Chondrocyte (in vitro differentiated cells): ENCODE measurements at places on chromosomes 5 and 9. TPM values are rescaled to one million over a fixed set of nuclear protein-coding genes. Genes with fewer than 3 reads are reported as not detected.

GRCh38 chr5:141633871-141634561 lies 2.6 kb downstream of the HDAC3 start:
- no peak for DNase-seq

DNA sequence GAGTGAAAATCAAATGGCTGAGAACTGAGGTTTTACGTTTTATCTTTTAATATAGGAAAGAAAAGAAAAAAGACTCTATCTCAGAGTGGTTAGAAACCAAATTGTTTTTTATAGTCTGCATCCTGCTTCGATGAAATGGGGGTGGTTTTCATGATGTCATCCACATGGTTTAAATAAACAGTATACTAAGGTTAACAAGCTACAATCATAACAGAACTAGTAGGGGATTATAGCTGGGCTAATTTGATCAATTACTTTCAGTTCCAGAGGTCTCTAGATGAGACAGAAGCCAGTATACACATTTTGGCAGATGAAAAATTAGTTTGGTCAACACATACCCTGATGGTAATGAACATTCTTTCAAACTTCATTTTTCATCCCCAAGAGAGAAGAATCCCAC lies 106.3 kb upstream of the SNX2 start:
- no peak for DNase-seq

DNA sequence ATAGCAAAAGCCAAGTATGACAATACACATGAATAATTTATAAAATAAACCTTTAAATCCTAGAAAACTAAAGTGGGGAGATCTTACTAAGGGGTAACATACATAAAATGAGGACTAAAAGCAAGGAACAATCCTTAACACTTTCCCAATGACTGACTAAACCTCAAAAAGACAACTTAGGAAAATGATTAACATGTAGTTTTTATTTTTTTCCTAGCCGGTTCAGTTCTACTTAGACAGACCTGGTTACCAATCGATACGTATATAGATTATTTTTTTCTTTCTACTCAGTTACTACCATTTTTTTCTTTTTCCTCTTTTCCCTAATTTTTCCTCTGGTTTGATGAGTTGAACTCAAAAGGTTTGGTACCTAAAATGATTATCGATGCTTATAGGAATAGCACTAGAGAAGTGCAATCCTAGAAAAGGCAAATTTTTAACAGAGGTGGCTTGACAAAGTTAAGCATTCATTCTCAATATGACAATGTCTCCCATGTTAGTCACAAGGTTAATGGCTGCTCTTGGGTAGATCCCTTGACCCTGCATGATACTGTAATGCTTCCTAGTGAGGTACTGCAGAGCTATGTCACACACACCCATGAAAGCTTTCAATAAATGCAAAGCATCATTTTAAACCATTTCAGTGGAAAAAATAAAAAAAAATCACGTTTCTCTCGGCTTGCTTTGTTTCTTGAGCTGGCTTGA lies 41.5 kb downstream of the FBXO4 start:
- no peak for DNase-seq

DNA sequence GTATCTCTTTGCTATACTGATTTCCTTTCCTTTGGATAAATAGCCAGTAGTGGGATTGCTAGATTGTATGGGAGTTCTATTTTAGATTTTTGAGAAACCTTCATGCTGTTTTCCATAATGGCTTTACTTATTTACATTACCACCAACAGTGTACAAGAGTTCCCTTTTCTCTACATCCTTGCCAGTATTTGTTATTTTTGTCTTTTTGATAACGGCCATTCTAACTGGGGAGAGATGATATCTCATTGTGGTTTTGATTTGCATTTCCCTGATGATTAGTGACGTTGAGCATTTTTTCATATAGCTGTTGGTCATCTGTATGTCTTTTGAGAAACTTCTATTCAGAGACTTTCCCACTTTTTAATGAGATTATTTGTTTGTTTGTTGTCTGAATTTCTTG lies 25.8 kb downstream of the NADK2 start:
- DNase-seq: no peak

DNA sequence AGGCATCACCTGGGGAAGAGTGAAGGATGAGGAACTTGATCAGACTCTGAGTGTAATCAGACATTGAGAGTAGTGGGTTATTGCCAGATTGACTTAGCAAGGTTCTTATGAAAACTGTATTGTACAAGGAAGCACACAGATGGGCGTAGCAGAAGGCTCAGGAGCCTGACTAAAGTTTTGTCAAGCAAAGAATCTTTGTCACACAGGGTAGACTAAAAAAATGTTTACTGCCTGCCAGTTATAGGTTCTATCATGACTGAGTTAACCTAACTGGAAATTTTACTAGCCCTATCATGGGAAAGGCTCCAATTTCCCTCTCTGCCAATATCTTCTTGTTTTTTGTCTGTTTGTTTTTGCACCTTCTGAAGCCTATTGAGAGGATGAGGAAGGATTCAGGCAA lies 19.1 kb downstream of the CAMK4 start:
- no peak for DNase-seq

GRCh38 chr5:167412556-167412955 lies 878.9 kb upstream of the WWC1 start:
- no peak for DNase-seq

DNA sequence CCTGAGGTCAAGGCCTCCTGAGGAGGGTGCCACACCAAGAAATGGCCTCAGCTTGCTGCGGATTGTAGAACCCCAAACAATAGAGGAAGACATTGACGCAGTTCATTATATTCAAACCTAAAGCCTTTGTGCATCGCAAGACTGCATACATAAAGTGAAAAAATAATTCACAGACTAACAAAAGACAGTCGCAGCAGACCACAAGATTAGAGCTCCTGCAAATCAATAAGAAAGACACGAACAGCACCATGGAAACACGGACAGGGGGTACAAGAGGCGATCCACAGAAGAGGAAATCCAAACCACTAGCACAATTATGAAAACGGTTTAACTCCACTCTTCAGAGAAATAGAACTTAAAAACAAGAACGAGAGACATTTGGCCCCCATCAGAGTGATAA lies 10.0 kb upstream of the TCOF1 start:
- DNase-seq: no peak

GRCh38 chr9:104700306-104700705 lies 6.0 kb downstream of the OR13D1 start:
- no peak for DNase-seq

- no peak for DNase-seq
Measured at GRCh38 chr5:173928871-173929574, 40.9 kb downstream of the CPEB4 start.

The GNAQ gene
- total RNA-seq: 73.8 to 88.3 TPM (median 87.0 TPM) in 3 replicates

The PPP1R26 gene
- total RNA-seq: 9.1 to 19.6 TPM (median 19.5 TPM) in 3 replicates

The PCSK1 gene
- total RNA-seq: 0.05 TPM in 1 of 3 replicates, not detected in the others

The AIF1L gene
- total RNA-seq: 4.1 to 33.1 TPM (median 30.1 TPM) in 3 replicates

The CNOT8 gene
- 35.3 to 37.0 TPM (median 36.3 TPM) in 3 replicates for total RNA-seq

The CMYA5 gene
- 0.36 to 0.60 TPM (median 0.58 TPM) in 3 replicates for total RNA-seq
